NCI-H1930 (cell line): ENCODE measurements at places on chromosomes 3 and 15.

DNA sequence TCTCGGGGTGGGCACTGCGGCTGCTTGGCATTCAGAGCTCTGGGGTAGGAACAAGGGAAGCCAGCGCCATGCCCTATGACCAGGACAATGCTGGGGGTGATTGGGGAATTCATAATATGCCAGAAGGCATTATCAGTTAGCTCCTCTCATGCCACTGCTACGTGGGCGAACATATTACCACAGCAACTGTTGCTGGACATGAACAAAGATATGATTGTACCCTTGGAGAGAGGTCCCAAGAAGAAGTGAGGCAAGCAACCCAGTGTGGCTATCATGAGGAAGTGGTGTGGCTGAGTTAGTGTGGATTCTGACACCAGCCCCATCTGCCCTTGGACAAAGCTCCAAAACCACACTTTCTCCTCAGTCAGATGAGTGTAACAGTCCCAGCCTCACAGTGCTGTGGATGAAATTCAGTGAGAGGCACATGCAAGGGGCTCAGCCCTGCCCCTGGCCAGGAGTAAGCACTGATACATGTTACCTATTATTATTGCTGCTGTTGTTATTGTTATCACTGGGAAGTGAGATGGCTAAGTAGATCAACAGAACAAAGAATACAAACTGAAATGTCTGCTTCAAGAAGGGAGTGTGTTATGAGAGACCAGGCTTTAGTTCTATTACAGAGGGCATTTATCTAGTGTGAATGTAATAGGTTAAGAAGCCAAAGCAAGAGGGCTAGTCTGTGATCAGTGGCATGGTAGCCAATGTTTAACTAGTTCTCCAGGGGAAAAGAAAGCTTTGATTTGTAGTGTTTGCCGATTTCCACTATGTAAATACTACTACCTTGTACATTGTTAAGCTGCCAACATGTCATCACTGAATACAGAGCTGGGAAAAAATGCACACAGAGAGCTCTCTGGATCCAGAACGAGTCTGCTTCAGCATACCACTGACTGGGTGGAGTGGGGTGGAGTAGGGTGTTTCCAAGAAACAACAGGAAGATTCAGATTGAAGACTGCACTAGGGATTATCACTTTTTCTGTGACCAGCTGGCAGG lies 222.3 kb upstream of the EIF1B start:
- DNase-seq, result no peak

GRCh38 chr3:166696103-166696502 lies 684.0 kb downstream of the ZBBX start:
- DNase-seq, result no peak

DNA sequence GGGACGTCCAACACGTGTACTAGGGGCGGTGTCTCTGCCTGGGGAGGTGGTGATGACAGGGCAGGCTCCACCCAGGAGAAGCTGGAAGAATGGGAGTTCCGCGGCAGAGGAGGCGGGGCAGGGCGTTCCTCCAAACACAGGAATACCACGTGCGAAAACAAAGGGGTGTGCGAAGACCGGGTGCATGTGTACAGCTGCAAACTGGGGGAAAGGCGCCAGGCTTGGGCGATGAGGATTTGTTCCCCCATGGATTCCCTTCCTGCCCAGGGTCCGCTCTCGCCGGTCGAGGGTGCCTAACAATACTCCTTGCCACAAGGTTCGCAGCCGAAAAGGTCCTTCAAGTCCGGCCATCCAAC lies 500 bp upstream of the ZSCAN2 start:
- DNase-seq, result peak; percentile 6

- DNase-seq, result no peak
Measured at GRCh38 chr3:166191411-166191810, 354.2 kb upstream of the BCHE start.

GRCh38 chr3:169748670-169749069 lies 16.2 kb downstream of the TERC start:
- no peak for DNase-seq

DNA sequence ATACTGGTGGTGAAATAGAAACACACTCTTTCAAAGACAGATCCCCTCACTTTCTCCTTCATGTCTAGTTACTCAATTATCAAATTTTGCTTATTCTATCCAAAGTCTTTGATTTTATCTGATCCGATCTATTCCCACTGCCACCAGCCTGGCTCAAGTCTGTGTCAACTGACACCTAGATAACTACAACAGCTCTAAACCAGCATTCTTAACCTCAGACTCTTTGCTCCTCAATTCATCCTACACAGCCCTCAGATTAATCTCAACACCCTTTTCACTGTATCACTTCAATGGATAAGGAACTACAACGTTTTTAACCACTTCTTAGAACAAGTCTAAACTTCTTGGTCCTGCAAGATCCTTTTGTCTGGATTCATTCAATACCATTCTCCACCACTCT lies 9.1 kb downstream of the KPNA1 start:
- DNase-seq, result no peak

GRCh38 chr3:51336261-51336660 lies 48.8 kb upstream of the MANF start:
- no peak for DNase-seq

GRCh38 chr3:8559351-8559750 lies 57.7 kb downstream of the LMCD1 start:
- DNase-seq, result no peak

DNA sequence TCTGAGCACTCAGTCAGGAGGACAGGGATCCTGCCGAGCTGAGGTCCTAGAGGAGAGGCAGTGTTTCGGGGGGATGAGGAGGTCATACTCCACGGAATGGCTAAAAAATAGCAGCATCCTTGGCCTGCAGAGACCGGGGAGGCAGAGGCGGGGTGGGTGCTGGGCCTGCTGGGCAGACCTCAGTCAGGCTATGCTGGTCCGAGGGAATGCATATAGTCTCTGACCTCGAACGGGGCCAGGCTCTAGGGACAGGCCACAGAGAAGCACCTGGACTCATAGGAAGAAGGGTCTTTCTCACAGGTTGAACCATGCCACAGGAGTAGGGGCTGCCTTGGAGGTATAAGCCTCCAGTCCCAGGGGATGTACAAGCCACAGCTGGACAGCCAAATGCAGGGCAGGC lies 14.0 kb upstream of the SKIC8 start:
- no peak for DNase-seq

DNA sequence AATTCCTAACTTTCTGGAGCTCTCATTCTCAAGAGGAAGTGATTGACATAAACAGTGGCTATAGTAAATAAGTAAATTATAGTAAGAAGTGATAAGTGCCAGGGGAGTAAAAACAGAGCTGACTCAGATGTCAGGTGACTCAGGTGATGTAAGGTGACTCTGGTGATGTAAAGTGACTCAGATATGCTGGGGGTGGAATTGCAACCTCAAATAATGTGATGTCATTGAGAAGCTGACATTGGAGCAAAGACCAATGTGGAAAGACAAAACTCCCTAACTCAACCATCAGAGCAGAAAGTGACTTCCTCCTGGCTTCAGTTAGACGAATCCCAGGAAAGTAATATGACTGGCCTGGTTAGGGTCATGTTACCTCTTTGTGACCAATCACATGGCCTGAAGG lies 144.2 kb upstream of the SNTN start:
- DNase-seq, result no peak

DNA sequence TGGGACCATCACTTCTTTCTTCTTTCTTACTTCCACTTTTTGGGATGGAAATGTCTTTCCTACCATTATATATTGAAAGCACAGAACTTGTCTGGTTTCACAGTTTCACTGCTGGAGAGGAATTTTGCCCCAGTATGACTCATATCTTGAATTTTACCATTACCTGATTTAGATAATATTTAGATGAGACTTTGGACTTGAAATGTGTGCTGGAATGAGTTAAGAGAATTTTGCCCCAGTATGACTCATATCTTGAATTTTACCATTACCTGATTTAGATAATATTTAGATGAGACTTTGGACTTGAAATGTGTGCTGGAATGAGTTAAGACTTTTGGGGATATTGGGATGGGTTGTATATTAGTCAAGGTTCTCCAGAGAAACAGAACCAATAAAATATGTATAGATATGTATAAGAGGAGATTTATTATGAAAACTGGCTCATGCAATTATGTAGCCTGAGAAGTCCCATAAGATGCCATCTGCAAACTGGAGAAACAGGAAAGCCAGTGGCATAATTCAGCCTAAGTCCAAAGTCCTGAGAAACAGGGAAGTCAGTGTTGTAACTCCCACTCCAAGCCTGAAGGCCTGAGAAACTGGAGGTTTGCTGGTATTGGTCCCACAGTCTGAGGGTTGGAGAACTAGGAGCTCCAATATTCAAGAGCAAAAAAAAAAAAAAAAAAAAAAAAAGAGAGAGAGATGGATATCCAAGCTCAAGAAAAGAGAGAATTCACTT lies 1029.2 kb downstream of the EPHA3 start:
- DNase-seq, result no peak

DNA sequence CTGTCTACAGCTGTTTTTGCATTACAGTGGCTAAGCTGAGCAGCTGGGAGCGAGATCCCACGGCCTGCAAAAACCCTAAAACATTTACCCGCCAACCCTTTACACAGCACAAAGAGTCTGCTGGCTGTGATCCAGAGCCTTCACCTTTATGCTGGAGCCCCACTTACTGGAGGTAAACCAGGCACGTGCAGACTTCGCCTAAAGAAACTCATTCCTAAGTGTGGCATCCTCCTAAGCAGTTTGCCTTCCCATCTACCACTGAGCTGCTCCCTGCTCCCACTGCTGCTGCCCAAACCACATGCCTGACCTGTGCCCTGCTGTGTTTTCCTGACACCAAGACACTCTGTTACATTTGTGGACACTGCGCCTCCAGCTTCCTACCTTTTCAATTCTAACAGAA lies 53.0 kb downstream of the CHSY1 start:
- DNase-seq, result no peak

DNA sequence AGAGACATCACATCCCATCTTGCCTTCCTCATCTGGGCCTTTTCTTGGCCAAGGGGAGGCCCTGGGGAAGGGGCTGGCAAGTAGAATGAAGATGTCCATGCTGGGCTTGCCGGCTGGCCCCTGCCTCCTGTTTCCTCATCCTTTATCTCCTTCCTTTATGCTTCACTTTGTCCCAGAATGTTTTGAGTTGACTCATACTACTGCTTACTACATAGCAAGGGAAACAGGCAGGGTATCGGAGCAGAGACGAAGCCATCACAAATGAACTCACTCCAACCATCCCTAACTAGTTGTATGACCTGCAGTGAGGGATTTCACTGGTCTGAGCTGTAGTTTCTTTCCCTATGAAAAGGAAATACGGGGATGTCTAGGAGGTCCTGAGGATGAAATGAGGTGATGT lies 66.0 kb downstream of the CHDH start:
- DNase-seq, result no peak

DNA sequence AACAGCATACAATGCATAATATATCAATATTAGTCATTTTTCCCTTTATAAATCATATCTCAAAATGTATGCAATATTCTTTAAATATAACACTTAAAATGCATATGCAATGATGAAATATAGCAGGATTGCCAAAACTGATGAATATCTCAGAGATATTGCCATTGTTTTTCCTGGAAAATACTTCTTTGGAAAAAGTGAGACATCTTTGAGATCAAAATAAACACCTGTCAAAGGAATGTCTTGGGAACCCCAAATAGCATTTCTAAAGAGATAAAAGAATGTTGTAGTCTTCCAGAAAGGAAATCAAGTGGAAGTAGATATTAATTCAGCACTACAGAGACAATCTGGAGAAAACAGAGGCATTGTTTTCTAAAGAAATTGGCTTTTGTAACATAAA lies 457.8 kb upstream of the UBE2E2 start:
- no peak for DNase-seq

DNA sequence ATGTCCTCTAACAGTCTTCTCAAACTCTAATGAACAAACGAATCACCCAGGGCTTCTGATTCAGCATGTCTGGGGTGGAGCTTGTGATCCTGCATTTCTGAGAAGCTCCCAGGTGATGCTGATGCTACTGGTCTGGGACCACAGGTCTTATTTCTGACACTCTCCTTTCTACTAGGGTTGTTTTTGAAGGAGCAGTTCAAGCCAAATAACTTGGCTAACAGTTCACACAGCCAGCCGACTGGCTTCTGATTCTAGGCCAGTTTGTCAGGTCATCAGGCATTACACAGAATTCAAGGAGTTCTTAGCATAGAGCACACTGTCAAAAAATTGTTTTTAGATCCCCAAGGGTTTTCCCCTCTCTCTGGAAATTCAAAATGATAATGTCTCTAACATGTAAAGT lies 100.7 kb downstream of the TIGIT start:
- DNase-seq, result no peak

GRCh38 chr15:39666677-39667076 lies 85.8 kb downstream of the THBS1 start:
- DNase-seq, result no peak

GRCh38 chr3:76698136-76698706 lies 341.7 kb upstream of the ROBO2 start:
- DNase-seq, result no peak

- DNase-seq, result no peak
Measured at GRCh38 chr15:75107516-75107907, 84.1 kb downstream of the PPCDC start.

DNA sequence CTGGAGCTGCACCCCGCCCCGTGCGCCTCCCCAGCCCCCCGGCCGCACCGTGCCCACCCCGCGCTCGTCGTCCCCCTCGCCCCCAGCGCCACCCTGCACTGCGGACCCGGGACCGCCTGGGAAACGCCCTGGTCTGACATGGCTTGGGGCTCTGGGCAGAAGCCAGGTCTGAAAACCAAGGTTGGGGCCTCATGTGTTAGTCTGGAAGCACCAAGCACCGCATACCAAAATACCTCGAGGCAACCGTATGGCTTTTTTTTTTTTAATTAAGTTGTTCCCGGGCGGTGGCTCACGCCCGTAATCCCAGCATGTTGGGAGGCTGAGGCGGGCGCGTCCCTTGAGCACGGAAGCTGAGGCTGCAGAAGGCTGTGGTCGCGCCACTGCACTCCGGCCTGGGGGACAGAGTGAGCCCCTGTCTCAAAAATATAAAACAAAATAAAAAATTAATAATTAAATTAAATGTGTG lies 91.5 kb upstream of the CHD2 start:
- DNase-seq, result no peak

GRCh38 chr15:89808160-89808870 lies 6.3 kb downstream of the ANPEP start:
- no peak for DNase-seq

GRCh38 chr3:192843119-192843518 lies 74.5 kb downstream of the MB21D2 start:
- no peak for DNase-seq

DNA sequence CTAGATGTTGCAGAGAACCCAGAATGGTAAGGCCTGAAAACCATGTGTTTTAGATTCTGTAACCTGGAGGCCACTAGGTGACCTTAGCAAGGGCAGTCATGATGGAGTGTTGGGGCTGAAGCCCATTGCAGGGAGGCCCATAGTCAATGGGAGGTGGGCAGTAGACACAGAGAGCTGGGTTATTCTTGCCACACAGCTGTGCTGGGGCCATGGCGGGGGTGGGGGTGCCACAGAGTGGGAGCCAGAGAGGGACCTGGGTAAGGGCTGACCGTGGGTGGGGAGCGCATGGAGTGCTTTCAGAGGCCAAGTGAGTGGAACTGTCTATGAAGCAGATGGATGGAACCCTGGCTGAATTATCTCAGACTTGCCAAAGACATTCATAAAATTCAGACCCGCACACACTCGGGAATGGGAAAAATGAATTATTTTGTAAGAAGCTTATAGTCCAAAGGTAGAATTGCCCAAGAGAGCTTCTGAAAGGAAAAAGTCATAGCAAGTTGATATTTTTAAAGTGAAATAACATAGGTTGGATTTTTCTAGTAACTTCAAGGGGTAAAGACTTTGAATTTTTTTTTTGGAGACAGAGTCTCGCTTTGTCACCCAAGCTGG lies 53.9 kb downstream of the SMAD3 start:
- DNase-seq, result no peak

- DNase-seq, result no peak
Measured at GRCh38 chr3:126275620-126275904, 81.6 kb downstream of the KLF15 start.

GRCh38 chr3:29181149-29181780 lies 99.6 kb upstream of the RBMS3 start:
- DNase-seq, result no peak
